ENCODE measurements at places on chromosomes 1 and 21.

DNA sequence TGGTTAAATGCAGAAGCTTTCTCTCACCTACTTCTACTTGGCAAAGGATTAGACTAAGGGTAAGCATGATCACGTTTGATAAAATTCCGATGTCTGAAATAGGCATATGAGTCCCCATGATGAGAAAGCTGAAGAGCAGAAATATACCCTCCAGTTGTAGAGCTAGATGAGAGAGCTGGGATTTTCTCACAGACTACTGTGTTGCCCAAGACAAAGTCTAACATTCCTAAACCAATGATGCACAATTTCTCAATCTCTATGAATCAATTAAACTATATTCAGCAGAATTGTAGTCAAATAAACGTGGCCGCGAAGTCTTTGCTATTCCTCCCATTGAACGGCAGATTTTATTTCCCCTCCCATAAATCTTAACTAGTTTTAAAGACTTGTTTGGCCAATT is 699.2 kb downstream of the KCNT2 start:
- no peak for DNase-seq

DNA sequence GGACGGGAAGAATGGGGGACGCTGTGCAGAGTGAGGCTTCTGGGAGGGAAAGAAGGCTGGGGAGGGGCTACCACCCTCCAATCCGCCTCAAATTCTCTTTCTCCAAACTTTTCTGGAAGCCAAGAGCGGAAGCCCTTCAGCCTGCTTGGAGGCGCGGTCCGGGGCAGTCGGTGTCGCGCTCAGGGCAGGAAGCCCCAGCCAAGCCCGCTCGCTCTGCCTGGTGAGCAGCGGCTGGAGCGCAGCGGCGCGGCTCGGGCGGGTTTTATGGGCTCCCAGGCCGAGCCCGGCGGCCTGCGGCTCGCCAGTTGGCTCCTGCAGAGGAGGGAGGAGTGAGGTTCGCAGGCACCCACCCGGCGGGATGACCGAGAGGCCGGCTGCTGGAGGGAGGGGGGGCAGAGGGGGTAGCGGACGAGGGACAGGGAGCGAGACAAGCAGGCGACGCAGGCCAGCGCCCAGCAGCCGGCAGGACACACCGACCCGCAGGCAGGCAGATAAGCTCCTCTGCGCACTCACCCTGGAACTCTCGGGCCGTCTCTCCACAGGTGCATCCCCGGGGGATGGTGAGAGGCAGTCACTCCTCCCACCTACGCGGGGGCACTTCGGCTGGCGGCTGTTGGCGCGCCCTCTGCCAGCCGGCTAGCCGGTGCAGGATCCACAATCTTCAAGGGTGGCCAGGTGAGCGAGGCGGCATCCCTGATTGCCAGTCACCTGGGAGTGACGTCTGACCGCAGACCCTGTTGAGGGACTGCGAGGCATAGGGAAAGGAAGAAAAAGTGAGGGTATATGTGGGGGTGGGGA is at the start of gene AVPR1B:
Gene AVPR1B, minus strand, starts transcription at position 238 of the 798 bp plus-strand sequence. CDS start 498 bp downstream, outside the sequence.
- peak; percentile 33 for DNase-seq

GRCh38 chr1:11780380-11781147 is 18.6 kb downstream of the C1orf167 start:
- DNase-seq, result no peak

- DNase-seq, result no peak
Observed at GRCh38 chr1:84573481-84573966, 716 bp downstream of the CTBS start.

DNA sequence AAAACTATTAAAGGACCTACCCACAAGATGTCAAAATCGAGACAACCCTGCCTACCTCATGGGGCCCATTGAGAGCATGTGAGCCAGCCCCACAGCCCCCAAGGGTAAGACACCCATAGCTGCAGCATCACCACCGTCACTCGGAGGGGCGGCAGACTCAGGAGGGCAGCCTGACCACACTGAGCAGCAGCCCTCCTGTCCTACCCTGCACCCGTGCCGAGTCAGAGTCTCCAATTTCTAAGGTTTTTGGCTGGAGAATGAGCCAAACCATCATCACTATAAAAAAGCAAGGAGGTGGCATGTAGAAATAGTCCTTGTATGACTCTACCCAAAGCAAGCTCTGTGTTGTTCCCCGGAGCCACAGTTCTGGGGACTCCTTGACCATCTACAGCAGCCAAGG is 94.7 kb downstream of the SSBP3 start:
- DNase-seq, result no peak

Data from activated naive CD8-positive, alpha-beta T cell treated with anti-CD3 and anti-CD28 coated beads, Interleukin-2, amount 50 U/mL, for 24 hours (primary cell).